Tracheal epithelial cell (primary cell): ENCODE measurements at places on chromosomes 13 and 19. TPM values are rescaled to one million over a fixed set of nuclear protein-coding genes. Genes with fewer than 3 reads are reported as not detected.

The METTL21C gene
- not detected in 2 replicates for total RNA-seq

The CPAMD8 gene
- total RNA-seq = 0.96 and 1.5 TPM in 2 replicates

The FRY gene
- total RNA-seq = 0.21 and 0.48 TPM in 2 replicates

The TPTE2 gene
- total RNA-seq = not detected in 2 replicates

The KLK6 gene
- 0.85 and 3.1 TPM in 2 replicates for total RNA-seq

The COL4A2 gene
- 8.3 and 294 TPM in 2 replicates for total RNA-seq

The LENG9 gene
- 15.4 and 24.5 TPM in 2 replicates for total RNA-seq

The MIA gene
- total RNA-seq = 0.24 and 0.64 TPM in 2 replicates

The CYP2S1 gene
- 29.6 and 31.8 TPM in 2 replicates for total RNA-seq

The CACNG8 gene
- total RNA-seq = not detected in 2 replicates

The PTPRS gene
- total RNA-seq = 29.6 and 35.7 TPM in 2 replicates

The ZNF329 gene
- total RNA-seq = 10.1 and 13.6 TPM in 2 replicates

The SIGLEC5 gene
- total RNA-seq = not detected in 2 replicates

The PSG1 gene
- total RNA-seq = under 0.01 TPM in 1 of 2 replicates, not detected in the other

The NKPD1 gene
- 0.85 and 0.96 TPM in 2 replicates for total RNA-seq

The P2RY11 gene
- 1.7 and 1.9 TPM in 2 replicates for total RNA-seq

The PDX1 gene
- not detected in 2 replicates for total RNA-seq

The CLIP3 gene
- 0.24 TPM in 1 of 2 replicates, not detected in the other for total RNA-seq

The RFXANK gene
- 45.4 and 93.0 TPM in 2 replicates for total RNA-seq

The KLF1 gene
- 0.24 TPM in 1 of 2 replicates, not detected in the other for total RNA-seq

The PSG5 gene
- total RNA-seq = 0.43 and 1.2 TPM in 2 replicates

The KLF2 gene
- 0.21 and 0.24 TPM in 2 replicates for total RNA-seq

The SPRY2 gene
- 4.5 and 6.0 TPM in 2 replicates for total RNA-seq

The FTL gene
- total RNA-seq = 3,392 and 8,392 TPM in 2 replicates

The OR4F17 gene
- under 0.01 TPM in 1 of 2 replicates, not detected in the other for total RNA-seq

The FGF22 gene
- not detected in 2 replicates for total RNA-seq

The BORA gene
- total RNA-seq = 2.4 and 3.2 TPM in 2 replicates

The CCDC8 gene
- 8.1 and 27.2 TPM in 2 replicates for total RNA-seq

The CGB2 gene
- total RNA-seq = 1.9 TPM in 1 of 2 replicates, not detected in the other

The RGS9BP gene
- under 0.01 and 0.64 TPM in 2 replicates for total RNA-seq

The SOHLH2 gene
- 0.24 and 0.64 TPM in 2 replicates for total RNA-seq

The WDR87 gene
- total RNA-seq = under 0.01 TPM in 1 of 2 replicates, not detected in the other

The SLC7A10 gene
- total RNA-seq = not detected in 2 replicates

The GPR12 gene
- total RNA-seq = not detected in 2 replicates

The DNMT1 gene
- total RNA-seq = 12.8 and 19.3 TPM in 2 replicates

The C5AR1 gene
- total RNA-seq = 0.21 and 0.24 TPM in 2 replicates

The DACT3 gene
- total RNA-seq = not detected in 2 replicates

The CGB1 gene
- not detected in 2 replicates for total RNA-seq

The CGB3 gene
- total RNA-seq = not detected in 2 replicates

The GRK1 gene
- total RNA-seq = not detected in 2 replicates

The KRTDAP gene
- 3.1 TPM in 1 of 2 replicates, not detected in the other for total RNA-seq

The LILRB5 gene
- total RNA-seq = not detected in 2 replicates

The ZNF71 gene
- 5.3 and 9.4 TPM in 2 replicates for total RNA-seq

The ZNF791 gene
- total RNA-seq = 7.2 and 13.6 TPM in 2 replicates

The POLR1D gene
- total RNA-seq = 168 and 216 TPM in 2 replicates

The ZNF345 gene
- total RNA-seq = 1.4 and 3.0 TPM in 2 replicates

The ZNF274 gene
- 25.8 and 30.3 TPM in 2 replicates for total RNA-seq

The ETV2 gene
- total RNA-seq = not detected in 2 replicates
